Stimulated activated CD4-positive, alpha-beta T cell treated with anti-CD3 and anti-CD28 coated beads, Interleukin-1b, Interleukin-23, amount 100 ng/mL, for 1 hour (primary cell): ENCODE measurements at places on chromosomes 11 and 22.

GRCh38 chr11:4017129-4017528 lies 77.5 kb upstream of the RRM1 start:
- DNase-seq, result no peak

DNA sequence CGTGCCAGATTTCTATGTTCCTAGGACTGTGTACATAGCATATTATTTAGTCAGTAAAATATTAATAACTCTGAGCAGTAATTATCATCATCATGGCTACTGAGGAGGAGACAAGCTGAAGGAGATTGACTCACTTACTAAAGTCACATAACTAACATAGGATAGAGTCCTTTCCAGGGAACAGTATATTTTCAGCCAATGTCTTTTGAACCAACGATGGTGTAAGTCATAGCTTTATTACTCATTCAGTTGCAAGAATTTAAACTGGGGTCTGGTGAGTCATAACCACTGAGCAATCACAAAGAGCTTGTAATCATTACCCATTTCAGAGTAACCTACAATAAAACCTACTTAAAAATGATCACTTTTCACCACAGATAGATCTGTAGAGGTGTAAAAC lies 1564.8 kb upstream of the TENM4 start:
- DNase-seq, result no peak

DNA sequence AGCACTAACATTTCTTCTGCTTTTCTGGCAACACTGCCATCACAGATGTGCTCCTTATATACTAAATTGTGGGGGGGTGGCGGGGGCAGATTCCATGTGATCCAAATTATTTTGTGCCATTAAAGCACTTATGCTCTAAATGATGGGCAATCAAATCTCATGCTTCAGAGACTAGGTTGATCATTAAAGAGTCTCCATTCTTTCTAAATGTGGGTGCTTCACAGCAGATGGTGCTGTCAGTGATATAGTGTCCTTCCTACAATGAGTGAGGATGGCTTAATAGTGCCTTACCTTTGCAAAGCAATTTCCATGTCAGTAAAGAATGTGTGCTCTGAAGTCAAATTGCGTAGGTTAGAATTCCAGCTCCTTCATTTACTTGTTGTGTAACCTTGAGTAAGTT lies 589.8 kb downstream of the ETS1 start:
- DNase-seq, result no peak

GRCh38 chr11:69409812-69410645 lies 71.4 kb upstream of the LINC01488 start:
- no peak for DNase-seq

- DNase-seq, result no peak
Observed at GRCh38 chr11:8685306-8685705, 2.7 kb downstream of the RPL27A start.

DNA sequence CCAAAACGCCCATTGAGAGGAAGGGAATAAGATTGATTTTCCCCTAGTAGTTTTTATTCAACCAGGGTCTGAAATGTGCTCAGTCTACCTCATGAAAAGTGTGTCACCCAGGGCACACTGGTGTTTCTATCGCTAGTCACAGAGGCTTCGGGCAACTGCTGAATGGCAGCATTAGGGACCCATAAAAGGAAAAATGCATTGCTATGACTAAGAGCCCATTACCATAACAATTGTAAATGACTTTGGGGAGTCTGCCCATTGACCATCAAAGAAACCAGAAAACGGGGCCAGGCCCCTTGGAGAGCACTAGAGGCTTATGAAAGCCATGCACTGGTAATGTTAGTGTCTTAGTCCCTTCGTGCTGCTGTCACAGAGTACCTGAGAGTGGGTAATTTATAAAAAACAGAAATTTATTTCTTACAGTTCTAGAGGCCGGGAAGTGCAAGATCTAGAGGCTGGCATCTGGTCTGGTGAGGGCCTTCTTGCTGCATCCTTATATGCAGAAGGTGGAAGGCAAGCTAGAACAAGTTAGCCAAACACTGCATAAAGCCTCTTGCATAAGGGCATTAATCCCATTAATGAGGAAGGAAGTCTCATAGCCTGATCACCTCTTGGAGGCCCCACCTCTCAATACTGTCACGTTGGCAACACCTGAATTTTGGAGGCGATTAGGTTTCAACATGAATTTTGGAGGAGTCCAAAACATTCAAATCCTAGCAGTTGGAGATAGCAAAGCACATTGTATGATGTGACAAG lies 306.7 kb downstream of the ST3GAL4 start:
- DNase-seq, result no peak

- DNase-seq, result no peak
Observed at GRCh38 chr11:83744620-83745192, 458.5 kb upstream of the CCDC90B start.

- DNase-seq, result no peak
Observed at GRCh38 chr11:34476849-34477248, 36.7 kb downstream of the ELF5 start.

- no peak for DNase-seq
Observed at GRCh38 chr11:1871531-1871930, 18.6 kb downstream of the LSP1 start.

GRCh38 chr11:724778-725386 lies 18.9 kb downstream of the EPS8L2 start:
- DNase-seq, result no peak

DNA sequence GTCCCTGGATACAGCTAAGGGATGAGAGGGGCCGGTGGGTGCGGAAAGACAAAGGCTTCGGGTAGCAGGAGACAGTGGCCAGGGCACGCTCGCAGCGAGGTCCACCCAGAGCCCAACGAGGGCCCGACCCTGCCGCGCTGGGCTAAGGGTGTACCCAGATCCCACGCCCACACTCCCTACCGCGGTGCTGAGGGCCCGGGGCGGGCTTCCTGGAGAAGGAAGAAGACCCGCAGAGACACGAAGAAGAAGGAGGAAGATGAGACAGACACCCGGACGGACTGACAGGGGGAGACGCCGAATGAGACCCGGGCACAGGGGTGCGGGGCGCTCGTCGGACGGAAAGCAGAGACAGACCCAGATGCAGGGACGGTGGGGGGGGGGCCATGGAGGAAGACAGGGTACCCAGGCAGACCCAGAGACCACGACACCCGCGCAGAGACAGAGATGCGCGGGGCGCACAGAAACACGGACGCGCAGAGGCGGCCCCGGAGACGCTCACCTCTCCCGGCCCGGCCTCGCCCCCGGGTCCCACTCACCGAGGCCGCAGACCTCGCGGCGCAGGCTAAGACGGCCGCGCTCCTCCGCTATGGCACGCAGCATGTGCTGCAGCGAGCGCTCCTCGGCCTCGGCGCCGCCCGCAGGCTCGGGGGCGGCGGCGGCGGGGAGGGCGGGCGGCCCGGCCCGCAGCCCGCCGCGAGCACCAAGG lies 437 bp downstream of the KIAA0930 start:
- DNase-seq, result no peak

GRCh38 chr11:69166218-69167115 lies 10.7 kb downstream of the SMIM38 start:
- peak; percentile 10 for DNase-seq

DNA sequence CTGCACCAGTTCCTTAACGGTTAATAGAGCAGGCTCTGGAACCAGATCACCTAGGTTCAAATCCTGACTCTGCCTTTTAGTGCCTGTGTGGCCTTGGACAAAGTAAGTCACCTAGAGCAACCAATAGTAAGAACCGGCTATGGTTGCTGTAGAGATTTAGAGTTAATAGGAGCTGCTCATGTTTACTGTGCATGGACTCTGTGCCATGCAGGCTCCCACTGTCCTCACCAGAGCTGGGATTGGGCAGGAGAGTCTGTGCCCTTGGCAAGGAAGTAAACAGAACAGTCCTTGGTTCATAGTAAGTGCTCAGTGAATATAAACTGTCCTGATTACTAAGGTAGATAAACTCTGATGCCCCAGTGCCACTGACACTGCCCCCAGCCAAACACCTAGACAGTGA lies 1.4 kb upstream of the TP53I11 start:
- no peak for DNase-seq

- no peak for DNase-seq
Observed at GRCh38 chr11:36150986-36151385, 138.2 kb downstream of the COMMD9 start.

GRCh38 chr11:97022955-97023354 lies 633.1 kb downstream of the JRKL start:
- DNase-seq, result no peak

- no peak for DNase-seq
Observed at GRCh38 chr11:27694992-27695391, 5.3 kb downstream of the BDNF start.

DNA sequence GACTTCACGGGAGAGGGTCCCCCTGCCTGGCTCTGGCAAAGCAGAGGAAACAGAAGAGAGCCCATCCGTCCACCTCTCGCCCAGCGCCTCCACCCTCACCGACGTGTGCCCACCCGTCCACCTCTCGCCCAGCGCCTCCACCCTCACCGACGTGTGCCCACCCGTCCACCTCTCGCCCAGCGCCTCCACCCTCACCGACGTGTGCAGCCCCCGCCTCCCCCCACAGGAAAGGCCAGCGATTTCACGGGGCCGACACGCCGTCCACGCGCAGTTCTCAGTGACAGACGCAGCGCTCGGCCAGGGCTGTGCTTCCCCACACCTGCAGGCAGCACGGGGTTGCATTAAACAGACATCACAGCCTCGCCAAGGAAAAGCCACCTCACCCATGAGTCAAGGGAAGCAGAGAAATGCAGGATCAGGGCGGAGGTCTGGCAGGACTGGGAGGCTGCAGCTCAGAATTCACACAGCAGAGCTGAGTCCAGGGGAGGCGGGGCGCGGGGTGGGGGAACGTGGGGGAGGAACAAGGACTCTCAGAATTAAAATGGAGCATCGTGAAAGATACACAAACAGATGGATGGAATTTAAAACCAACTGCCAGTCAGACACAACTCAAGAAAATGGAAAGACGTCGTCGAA lies 377.7 kb downstream of the BRD1 start:
- DNase-seq, result no peak

- no peak for DNase-seq
Observed at GRCh38 chr22:41983513-41984405, 14.5 kb downstream of the SEPTIN3 start.

- no peak for DNase-seq
Observed at GRCh38 chr11:44221992-44222391, 87.9 kb downstream of the ALX4 start.

- no peak for DNase-seq
Observed at GRCh38 chr22:24402460-24403192, 24.8 kb upstream of the ADORA2A start.

DNA sequence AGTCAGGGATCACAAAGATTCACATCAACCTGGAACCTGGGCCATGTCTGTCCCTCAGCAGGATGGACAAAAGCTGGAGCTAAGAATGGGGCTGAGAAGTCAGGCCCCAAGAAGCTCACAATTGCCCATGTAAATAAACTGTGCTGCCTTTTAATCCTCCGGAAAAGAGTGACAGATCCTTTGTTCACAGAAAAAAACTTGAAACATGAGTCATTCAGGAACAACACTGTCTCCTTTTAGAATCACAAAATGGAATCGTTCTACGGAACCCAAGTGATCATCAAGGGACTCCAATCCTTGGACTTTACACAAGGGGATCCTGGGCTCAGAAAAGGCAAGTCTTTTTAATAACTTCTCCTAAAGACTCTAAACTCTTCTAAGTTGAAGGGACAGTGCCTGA lies 36.1 kb downstream of the RELT start:
- no peak for DNase-seq

DNA sequence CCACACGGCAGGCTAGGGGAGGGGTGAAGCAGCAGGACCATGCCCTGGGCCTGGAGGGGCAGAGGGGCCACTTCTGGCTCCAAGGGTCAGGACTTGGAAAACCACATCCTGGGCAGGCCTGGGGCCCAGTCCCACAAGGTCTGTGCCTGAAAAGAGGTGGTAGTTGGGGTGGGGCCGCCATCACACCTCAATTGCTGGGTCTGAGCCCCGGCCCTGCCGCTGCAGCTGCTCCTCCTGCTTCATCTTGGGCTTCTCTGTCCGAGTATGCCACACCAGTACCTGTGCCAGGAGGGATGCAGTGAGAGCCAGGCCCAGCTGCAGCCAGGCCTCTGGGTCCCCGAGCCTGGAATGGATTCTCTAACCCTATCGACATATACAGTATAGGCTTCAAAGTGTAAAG lies 2.5 kb downstream of the ROM1 start:
- no peak for DNase-seq

GRCh38 chr22:23150762-23151161 lies 5.5 kb downstream of the RAB36 start:
- DNase-seq, result no peak

DNA sequence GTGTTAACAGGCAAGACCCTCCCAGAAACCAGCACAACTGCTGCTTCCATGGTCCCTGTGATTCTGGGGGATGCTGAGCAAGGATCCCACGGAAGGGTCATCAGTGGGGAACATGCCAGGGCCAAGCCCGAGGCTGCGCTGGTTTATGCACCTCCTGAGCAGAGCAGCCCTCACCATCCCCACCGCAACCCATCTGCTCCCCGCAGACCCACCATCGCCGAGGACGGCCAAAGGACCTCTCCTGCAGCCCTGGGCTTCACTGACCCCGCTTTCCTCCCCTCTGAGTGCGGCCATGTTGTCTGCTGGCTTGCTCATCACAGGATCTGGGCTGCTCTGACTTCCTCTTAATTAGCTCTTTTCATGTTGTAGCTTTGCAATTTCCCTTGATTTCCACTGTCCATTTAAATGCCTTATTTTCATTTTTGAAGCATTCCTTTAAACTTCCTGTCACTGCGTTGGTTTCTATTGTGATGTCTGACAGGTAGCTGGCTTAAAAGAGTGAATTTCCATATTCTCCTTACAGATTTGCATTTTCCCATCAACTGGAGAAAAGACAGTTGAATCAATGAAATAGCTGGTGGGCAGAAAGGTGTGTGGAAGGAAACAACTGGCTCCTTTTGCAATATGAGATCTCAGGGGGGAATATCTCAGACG lies 14.9 kb downstream of the TP53AIP1 start:
- DNase-seq, result no peak

DNA sequence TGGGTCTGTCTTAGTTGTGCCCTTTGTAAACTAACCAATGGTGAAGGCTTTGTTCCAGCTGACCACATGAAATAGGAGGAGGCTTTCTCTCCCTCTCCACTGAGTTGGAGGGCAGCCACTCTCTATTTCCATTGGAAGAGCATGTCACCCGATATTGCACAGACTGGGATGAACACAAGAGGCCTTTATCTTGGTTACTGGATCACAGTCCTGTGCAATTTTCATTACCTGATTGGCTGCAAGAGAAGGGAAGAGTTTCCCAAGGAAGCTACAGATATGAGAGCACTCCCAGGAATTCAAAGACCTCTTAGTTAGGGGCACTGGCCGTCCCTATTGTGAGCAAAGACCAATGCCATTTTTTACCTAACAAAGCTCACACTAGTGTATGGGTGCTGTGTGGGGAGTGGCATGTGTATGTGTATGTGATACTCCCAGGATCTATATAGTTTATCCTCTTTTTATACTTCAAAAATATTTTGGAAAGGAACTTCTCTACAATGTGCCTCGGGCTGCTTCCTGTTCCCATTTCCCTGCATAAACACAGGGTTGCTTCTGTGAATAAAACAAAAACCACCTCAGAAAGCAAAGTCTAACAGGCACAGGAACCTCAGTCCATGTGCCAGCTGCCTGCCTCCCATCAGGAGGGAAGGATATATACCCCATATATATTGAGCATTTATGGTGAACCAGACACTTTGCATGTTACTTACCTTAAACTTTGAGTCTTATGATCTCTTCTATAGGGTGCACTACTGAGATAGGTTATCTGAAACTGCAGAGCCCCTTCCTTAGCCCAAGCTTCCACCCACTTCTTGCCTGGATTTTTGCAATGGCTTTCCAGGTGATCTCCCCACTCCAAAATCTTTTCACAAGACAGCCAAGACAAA lies 126.5 kb downstream of the RASSF10 start:
- DNase-seq, result no peak
